Hematopoietic multipotent progenitor cell treated with erythropoietin and hydrocortisone succinate and interleukin-3 and kit ligand, for 6 days (in vitro differentiated cells): ENCODE measurements at places on chromosomes 5 and 9.

DNA sequence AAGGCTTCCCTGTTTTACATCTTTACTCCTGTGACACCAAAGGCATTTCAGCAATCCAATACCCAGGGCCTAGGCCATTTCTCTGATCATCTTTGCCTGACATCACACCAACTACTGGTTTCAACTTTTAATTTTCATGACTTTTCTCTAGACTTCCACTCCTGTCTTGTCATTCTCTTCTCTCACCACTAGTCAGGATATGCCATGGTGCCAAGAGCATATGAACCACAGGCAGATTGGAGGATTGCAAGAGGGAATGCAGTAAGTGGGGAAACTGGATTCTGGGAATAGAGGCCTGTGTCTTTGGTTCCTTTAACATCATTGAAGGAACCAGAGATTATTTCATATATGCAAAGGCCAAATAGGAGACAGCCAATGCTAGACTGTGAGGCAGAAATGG is 69.3 kb downstream of the ANKRD31 start:
- DNase-seq: peak; percentile 12

GRCh38 chr9:116417464-116417863 is 263.9 kb downstream of the PAPPA start:
- no peak for DNase-seq

GRCh38 chr5:111398013-111398412 is 114.3 kb downstream of the STARD4 start:
- no peak for DNase-seq

GRCh38 chr5:131277875-131278740 is 14.3 kb downstream of the CDC42SE2 start:
- peak; percentile 45 for DNase-seq

DNA sequence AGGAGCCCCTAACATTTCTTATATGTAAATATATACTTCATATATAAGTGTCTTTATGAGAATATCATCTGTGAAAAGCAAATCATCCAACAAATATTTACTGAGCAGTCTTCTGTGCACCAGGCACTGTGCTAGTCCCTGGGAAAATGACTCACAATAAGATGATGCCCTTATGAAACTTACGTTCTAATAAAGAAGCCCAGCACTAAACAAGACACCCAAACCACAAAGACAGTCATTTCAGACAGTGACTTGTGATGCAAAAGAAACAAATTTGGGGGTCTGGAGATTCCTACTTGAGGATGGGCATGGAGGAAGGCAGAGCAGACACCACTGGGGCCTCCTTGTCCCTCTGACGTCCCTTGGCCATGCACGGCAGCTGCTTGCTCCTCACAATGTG is 30.6 kb upstream of the PPP1R2B start:
- no peak for DNase-seq

DNA sequence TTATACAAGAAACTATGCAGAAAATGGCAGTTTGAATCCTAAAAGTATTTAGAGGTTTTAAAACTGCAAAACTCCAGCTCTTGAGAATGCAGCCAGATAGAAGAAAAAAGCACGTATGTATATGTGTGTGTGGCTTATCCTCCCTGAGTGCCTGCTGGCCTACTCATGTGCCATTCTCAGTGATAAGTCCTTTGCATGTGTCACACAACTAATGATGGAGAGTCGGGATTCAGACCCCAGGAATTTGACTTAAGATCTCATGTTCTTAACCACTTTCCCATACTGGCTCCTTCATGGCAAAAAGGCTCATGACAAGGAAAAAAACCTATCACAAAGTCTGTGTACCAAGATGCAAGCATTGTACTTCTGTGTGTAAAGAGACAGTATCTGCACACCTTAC is 26.6 kb downstream of the SMARCA2 start:
- no peak for DNase-seq

GRCh38 chr9:35923927-35924763 is 14.9 kb downstream of the SPAAR start:
- DNase-seq: peak; percentile 84

GRCh38 chr5:27962198-27962597 is 923.8 kb upstream of the CDH9 start:
- DNase-seq: no peak

DNA sequence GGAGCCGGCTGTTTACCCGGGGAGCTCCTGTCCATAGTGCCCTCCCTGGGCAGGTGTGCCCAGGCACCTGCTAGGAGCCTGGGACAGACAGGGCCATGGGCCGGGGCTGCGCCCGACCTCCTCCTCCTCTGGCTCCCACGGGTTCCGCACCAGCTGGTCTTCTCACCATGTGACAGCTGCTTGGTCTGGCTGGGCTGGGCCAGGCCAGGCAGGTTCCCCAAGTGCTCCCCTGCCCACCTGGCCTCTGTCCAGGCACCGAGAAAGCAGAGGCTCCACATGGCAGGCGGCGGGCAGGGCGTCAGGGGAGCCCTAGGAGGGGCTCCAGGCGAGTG is 60.0 kb downstream of the OLFM1 start:
- no peak for DNase-seq

- peak; percentile 92 for DNase-seq
Measured at GRCh38 chr5:139765409-139766217, 30.0 kb upstream of the PSD2 start.

DNA sequence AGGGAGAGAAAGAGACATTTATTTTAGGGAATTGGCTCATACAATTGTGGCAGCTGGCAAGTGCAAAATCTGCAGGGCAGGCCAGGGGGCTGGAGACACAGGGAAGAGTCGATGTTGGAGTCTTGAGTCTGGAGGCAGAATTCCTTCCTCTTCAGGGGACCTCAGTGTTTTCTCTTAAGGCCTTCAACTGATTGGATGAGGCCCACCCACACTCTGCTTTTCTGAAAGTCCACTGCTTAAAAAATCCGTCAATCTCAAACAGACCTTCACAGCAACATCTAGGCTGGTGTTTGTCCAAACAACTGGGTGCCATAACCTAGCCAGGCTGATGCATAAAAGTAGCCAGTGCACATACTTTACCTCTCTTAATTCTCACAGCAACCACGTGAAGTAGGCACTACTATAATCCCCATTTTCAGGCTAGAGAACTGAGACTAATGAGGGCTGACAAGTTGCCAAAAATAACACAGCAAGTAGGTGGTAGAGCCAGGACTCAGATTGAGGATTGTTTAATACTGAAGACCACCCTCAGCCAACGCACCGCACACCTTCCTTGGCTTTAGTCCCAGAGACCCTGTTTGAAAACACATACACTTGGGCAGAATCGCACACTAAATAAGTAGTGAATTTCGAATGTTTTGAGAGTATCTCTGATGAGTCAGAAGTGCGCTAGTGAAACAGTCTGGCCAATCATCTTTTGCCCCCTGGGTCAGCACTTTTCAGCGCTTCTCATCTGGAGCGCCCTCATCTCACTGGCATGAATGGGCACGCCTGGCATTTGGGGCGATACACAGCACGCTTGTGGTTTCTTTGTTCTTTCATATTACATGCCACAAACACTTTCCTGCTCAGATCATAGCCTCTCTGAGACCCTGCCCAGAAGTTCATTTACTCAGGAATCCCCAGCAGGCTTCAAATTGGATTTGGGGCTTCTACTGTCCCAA is 591.4 kb downstream of the CCDC171 start:
- DNase-seq: no peak

- peak; percentile 23 for DNase-seq
Measured at GRCh38 chr5:157915638-157916037, 56.7 kb upstream of the CLINT1 start.

- DNase-seq: no peak
Measured at GRCh38 chr5:61047346-61047745, 102.3 kb downstream of the NDUFAF2 start.

DNA sequence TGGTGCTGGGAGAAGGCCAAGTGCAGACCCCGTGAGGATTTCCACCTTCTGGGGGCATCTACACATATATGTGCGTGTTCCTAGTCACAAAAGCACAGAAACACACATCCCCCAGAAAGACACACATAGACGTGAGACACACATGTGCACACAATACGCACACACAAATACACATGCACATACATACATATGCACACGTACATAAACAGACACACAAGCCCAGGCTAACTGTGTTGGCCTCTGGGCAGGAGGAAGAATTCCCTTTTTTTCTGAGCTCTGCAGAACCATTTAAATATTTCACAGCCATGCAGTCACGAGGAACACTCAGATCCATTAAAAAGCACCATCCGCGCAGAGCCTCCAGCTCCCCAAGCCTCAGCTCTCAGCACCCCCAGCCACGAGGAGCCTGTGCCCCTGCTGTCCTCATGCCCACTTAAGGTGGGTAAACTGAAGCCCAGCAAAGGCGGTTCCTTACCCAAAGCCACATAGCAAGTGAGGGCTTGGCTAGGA is 5.3 kb downstream of the NINJ1 start:
- no peak for DNase-seq

- DNase-seq: no peak
Measured at GRCh38 chr5:66072031-66072430, 72.1 kb upstream of the SREK1 start.
